ENCODE measurements at places on chromosomes 12 and 14.

DNA sequence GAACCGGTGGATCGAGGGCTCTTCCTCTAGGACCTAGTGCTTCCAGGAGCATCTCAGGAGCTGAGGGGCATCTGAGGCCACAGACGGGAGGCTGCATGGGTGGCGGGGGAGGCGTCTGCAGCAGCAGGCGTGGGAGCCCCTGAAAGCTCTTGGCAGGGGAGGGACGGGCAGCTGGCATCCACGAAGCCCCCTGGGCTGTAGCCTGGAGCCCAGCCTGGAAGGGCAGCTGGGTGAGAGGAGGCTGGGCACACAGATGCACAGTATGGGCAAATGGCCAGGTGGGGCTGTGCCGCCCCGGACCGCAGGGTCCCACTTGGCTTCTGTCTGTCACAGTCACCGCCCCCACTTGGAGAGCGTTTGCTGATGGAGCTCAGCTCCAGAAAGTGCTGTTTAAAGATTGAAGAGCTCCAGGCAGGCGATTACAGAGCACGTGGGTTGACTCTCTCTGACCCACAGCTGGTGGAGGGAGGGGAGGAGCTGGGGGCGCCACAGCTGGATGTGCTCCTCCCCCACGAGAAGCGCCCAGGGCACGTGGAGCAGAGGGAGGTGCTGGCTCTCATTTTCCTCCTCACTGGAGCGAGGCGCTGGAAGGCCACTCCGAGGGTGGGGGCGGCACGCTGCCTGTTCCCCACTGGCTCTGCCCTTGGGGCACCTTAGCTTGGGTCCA lies 155.0 kb upstream of the C14orf180 start:
- DNase-seq, result no peak

- no peak for DNase-seq
Observed at GRCh38 chr14:91295276-91295845, 50.9 kb upstream of the GPR68 start.

GRCh38 chr14:67831113-67831512 lies 11.5 kb downstream of the RAD51B start:
- no peak for DNase-seq

GRCh38 chr14:22890416-22890815 lies 7.4 kb downstream of the REM2 start:
- no peak for DNase-seq

- no peak for DNase-seq
Observed at GRCh38 chr12:47781479-47782371, 8.7 kb downstream of the SLC48A1 start.

GRCh38 chr14:74360163-74360562 lies 11.9 kb downstream of the VRTN start:
- DNase-seq, result no peak

- DNase-seq, result no peak
Observed at GRCh38 chr12:65961190-65962035, 137.1 kb downstream of the HMGA2 start.

- no peak for DNase-seq
Observed at GRCh38 chr12:95435355-95435754, 38.6 kb upstream of the METAP2 start.

DNA sequence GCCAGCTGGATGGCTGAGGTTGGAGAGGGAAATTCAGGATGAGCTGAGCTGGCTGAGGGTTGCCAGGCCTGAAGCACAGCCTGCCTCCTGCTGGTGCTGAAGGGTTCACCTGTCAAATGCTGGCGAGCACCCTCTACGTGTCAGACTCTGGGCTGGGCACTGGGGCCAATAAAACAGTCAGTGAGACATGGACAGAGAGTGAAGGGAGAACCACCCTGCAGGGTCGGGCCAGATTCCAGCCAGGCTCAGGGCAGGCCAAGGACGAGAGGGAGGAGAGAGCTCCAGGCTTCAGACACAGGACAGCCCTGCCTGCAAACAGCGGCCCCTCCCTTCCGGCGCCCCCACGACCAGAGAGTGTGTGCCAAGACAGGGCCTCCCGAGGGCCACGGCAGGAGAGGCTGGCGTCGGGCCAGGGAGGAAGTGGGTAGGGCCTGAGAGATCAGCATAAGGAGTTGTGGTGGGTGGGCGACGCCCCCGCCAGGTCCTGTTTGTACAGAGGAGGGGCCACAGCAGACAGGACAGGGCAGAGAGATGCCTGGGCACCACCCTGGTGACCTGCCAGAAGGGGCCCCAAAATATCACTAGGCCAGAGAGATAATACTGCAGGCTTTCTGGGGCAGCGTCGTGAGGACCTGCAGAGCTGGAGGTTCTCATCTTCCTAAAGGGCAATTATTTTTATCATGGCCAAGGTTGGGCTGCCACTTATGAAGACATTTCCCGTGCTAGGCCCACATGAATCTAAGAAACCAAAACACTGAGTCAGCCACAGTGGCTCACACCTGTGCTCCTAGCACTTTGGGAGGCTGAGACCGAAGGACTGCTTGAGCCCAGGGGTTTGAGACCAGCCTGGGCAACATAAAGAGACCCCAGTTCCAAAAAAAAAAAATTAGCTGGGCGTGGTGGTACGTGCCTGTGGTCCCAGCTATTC lies 73.1 kb upstream of the GPR68 start:
- peak; percentile 73 for DNase-seq
